ENCODE measurements at places on chromosomes 2 and 18.

DNA sequence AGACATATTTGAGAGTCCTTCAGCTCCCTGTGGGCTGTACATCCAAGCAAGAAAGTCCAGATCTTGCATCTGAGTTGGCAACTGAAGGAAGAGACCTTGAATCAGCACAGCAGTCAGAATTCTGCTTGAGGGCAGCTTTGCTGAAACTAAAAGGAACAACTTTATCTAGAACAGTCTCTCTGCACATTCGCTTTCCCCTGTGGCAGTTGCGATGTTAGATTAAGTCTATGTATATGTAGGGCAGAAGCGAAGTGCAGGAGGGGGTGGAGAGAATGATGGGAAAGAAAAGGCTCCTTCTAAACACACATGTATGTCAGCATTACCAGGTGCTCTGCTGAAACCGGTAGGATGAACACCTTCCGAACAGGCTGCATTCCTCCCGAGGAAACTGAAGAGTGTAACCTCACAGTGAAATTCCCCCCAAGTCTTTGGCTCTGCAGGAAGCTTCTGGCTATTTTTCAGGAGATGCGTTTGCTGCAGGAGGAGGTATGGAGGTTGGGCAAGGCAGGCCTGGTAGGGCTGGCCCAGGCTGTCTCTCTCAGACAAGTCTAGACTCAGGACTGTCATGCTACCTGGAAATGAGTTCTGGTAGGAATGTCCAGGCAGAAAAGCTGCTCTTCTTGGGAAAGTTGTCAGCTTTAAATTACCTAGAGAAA is 70.0 kb upstream of the ATL2 start:
- no peak for DNase-seq

GRCh38 chr2:66463206-66463755 is 28.4 kb downstream of the MEIS1 start:
- no peak for DNase-seq

DNA sequence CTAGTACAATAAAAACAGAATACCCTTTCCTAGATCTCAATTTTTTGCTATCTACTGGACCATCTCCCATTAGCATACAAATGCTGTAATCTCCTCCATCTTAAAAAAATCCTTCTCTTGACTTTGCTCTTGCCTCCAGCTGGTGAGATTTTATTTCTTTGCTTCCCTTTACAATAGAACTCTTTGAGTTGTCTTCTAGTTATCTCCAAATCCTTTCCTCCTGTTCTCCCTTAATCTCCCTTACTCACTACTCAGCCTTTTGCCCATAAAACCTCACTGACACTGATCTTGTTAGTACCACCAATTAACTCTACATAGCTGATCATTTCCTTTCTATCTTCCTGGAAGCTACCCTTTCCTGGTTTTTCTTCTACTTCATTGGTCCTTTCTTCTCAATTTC is 63.5 kb upstream of the FRZB start:
- DNase-seq, result no peak

GRCh38 chr2:86808315-86809161 is 17.8 kb upstream of the CD8A start:
- DNase-seq, result peak; percentile 95

DNA sequence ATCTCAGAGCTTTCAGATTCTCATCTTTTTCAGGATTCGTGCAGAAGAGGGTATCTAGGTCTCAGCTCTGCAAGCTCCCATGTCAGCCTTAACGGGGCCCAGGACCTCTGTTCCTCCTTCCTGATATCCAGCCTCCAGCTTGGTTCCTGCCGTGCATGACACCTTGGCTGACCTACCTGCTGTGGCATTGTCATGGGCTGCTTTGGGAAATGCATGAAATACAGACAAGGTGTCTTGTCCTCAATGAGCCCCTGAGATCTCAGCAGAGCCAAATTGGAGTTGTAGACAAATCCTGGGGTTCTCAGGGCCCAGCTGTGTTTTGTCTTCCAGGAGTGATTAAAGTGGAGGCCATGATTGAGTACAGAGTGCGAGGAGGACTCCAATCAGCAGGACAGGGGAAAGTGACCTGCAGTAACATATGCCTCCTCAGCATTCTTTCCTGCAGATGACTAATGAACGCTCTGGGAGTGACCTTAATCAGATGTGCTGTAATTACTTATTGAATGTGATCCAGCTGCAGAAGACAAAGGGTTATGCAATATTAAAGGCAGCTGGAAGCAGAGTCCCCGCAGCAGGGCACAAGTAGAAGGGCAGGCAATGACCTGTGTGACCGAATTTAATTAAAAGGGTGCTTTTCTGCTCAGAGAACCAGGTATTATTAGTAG is 141.1 kb downstream of the CCBE1 start:
- DNase-seq, result no peak

- DNase-seq, result no peak
Measured at GRCh38 chr2:105521176-105521575, 122.3 kb upstream of the FHL2 start.
